ENCODE measurements at places on chromosomes 4 and X. TPM values are rescaled to one million over a fixed set of nuclear protein-coding genes. Genes with fewer than 3 reads are reported as not detected.
A peak's percentile ranks its signal among the peaks of the same experiment; 100 is the strongest.

GRCh38 chr4:113908829-113909228 lies 70.6 kb downstream of the ARSJ start:
- DNase-seq, result no peak

- DNase-seq, result no peak
These were observed at the start of gene SRPX2 for GRCh38 chrX:100643956-100644860. SRPX2 (plus strand) TSS chrX:100644199; CDS start chrX:100646323, 2,124 bp downstream.

DNA sequence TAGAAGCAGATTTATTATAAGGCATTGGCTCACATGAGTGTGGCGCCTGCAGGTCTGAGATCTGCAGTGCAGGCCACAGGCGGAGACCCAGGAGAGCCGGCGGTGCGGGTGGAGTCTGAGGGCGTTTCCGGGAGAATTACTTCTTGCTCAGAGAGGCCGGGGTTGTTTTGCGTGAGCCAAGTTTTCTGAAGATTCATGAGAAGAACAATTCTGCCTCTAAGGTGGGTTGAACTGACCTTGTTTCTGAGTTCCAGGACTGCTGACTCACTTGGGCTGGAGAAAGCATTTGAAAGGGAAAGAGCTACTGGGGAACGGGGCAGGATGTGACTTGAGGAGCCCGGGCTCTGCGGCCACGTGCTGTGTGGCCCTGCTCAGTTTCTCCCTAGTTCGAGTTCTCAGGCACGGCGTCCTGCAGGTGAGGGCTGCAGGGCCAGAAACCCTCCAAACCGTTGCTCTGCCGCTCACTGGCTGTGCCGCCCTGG lies 36.7 kb upstream of the SORCS2 start:
- DNase-seq, result no peak

GRCh38 chrX:110432906-110433215 lies 74.2 kb downstream of the RTL9 start:
- no peak for DNase-seq

- no peak for DNase-seq
These were observed 50.1 kb upstream of the ACSL4 start for GRCh38 chrX:109782994-109783700.

DNA sequence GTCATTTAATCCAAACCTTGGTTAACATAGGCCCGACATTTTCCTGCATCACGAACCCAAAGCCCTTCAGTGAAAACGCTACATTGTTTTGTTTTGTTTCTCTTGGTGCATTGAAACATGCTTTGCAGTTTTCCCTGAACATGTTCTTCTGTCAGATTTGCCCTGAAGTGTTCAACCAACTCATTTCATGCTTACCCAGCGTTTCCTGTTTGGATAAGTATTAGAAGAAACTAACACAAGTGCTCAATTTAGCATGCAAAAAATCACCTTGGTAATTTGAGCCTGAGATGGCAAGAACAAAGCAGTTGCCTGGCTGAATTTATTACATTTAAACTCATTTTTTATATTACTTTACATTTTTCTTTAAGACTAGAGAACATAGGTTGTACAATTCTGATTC lies 160.1 kb upstream of the VCX3A start:
- DNase-seq, result no peak

DNA sequence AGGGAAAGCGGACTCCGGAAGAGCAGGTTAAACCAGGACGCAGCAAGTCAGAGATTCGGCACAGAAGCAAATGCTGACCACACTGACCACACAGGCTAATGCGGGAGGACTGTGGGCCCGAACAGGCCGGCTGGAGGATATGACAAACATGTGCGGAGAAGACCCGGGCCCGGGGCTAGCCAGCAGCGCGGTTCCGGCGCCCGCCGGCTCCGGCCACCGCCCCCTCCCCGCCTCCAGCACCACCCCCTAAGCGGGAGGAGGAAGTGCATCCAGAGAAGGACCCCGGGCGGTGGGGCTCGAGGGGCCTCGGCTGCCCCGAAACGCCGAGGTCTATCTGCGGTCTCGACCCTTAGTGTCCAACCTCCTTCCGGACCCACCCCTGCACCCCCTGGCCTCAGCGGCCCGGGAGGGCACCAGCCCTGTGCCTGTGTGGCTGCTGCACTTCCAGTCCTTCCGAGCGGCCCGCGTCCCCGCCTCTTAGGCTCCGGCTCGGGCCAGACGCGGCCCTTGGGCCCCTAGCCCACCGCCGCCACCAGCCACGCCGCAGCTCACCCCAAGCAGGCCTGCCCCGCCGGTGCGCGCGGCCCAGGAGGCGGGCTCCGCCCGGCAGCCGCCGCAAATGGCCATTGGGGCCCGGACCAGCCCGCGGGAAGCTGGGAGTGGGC lies 2.1 kb downstream of the ELOVL6 start:
- DNase-seq, result peak; percentile 28

DNA sequence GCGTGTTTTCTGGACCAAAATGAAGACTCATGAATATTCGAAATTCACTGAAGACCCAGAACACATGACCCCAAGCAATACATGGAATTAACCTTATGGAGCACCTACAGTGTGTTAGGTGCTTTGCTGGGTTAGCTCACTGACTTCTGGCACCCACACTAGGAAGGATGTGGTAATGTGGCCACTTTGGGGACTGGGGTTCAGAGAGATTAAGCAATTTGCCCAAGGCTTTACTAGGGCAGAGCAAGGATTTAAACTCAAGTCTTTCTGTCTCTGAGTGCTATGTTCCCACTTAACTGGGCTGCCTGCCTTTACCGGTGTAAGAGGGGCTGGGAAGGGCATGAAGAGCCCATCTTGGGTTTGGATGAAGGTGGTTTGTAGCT lies 162.0 kb upstream of the ATP6AP2 start:
- DNase-seq, result no peak

DNA sequence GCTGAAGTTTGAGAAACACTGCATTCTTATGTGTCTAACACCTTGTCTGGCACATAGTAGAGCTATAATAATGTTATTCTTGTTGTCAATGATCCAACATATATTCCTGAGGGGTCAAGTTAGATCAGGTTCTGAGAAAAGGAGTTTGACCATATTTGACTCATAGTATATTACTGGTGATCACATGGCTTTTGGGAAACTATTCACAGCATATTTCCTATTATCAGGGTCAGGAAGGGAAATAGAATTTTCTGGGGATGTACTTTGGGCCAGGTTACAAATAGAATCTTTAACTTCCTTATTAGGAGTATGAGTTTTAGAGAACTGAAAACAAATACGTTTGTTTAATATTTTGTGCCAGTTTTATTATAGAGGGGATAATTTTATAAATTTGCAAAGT lies 11.6 kb downstream of the IL15 start:
- DNase-seq, result no peak

DNA sequence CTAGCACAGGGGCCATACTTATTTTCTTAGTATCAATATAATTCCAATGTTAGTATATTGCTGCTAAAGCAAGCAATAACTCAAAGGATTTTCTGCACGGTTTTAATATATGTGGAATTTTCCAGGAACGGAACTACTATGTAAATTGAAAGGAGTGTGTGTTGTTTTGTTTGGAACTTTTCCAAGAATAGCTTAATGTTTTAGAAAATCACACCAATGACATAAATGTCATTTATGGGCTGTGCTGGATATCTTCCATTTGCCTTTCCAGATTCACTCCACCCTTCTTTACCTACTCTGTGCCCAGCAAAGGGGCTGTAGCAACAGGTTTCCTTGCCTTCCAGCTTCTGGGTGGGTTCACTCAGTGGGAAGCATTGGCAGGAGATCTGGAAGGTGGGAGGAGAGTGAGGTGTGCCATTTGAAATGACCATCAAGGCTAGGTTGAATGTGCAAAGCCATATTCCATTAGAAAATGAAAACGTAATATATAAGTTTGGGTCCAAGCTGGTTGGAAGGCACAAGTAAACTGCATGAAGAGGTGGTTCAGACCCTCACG lies 25.2 kb upstream of the ZFX start:
- DNase-seq, result no peak

DNA sequence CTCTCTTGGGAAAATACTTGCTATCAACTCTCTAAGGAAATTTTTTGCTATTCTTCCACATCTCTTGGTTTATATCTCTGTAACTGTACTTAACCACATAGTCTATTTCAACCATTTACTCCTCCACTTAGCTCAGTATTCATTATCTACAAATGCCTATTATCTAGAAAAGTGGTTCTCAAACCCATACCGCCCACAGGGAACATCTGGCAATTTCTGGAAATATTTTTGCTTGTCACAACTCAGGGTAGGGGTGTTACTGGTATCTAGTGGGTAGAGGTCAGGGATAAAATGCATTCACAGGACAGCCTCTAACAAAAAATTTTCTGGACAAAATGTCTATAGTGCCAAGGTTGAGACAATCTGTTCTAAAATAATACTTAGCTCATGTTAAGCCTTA lies 14.4 kb downstream of the ATRX start:
- DNase-seq, result no peak

- DNase-seq, result no peak
These were observed 46.5 kb downstream of the REPS2 start for GRCh38 chrX:16992951-16993350.

- DNase-seq, result no peak
These were observed at the start of gene PALLD for GRCh38 chr4:168496834-168497233. PALLD (plus strand) TSS chr4:168497052.

DNA sequence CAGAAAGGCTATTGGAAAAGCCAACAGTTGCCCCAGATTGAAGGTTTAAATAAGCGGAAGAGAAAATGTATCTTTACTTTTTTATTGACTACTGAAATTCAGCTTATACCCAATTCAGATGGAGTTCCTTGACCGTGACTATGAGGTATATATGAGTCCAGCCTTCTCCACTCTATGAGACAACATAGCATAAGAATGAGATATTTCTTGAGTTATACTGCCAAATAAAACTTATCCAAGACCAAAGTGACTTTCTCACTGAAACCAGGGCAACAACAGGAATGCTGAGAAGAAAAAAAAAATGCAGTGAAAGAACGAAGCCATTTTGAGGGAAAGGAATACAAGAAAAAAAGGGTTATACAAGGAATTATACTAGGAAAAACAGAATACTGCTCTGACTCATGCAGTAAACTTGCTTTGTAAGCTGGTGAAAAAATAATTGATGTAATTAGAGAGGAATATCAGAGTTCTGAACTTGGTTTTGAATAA lies 16.3 kb upstream of the PDK3 start:
- no peak for DNase-seq

DNA sequence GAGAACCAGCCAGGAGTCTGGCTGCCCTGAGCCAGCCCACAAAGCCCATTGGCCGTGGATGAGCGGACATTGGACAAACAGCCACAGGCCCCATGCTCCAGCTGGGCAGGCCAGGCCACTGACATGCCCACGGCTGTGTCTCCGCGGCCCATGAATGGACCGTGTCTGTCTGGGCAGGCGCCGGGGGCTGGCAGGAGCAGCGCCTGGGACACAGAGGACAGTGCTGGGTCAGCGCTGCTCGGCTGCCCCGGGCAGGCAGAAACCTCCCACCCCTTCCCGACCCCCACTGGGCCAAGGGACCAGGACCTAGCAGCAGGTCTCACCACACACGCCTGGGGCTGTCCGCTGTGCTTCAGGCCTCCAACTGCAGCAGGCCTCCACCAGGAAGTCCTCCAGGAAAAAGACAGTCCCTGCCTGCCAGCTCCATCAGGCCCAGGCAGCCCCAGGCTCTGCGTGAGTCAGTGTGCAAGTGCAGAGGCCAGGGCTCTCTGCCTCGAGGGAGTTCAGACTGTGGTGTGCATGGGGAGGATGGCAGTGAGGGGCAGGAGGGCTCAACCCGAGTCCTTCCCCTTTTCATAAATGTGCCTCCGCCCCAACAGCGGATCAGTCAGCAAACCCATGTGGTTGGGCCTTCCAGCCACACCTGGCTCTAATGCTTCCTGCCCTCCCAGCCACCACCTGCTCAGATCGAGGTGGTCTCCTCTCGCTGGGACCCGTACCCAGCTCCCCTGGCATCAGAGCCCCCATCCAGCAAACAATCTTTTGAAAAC lies 17.2 kb upstream of the FGFR3 start:
- no peak for DNase-seq

DNA sequence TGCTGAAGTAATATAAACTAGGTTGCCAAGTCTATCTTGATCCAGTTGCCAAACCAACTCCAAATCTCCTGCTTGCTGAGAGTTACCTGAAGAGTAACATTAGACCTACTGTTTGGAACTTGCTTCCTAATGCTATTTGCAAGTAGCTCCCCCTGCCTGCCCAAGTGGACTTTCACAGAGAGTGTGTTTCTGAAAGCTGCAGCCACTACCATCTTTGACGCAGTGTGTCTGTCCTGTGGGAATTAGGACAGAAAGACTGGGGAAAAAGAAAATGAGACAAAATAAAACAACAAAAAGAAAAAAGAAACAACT lies 195.0 kb upstream of the HS3ST1 start:
- no peak for DNase-seq

DNA sequence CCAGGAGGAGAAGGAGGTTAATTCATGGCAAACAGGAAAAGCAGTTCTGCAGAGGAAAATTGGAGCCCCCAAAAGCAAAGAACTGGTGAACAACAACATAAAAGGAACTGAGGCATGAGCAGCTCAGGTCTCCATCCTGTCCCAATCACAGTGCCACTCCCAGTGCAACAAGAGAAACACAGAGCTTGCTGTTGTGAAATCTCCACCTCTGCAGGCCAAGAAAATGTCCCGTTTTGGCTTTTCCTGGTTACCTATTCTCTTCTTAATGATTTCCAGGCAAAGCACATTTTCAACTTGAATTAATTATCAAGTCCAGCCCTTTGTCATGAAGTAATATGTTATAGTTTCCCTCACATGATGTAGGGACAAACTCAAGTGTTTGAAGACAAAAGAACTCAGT lies 778 bp downstream of the C1QTNF7 start:
- DNase-seq, result no peak

The PHKA1 gene
- 0.29 TPM for total RNA-seq

The FAM149A gene
- total RNA-seq, result not detected

The NLGN4X gene
- not detected for total RNA-seq

The TRPC3 gene
- not detected for total RNA-seq

The TCEAL5 gene
- not detected for total RNA-seq

The CCDC149 gene
- total RNA-seq, result 0.75 TPM

The FGB gene
- not detected for total RNA-seq

The NXF2 gene
- not detected for total RNA-seq

The LRIT3 gene
- total RNA-seq, result 0.21 TPM

The FOXR2 gene
- not detected for total RNA-seq

Data from T-helper 17 cell (primary cell).